ENCODE measurements at places on chromosomes 13 and 19.

- no peak for DNase-seq
These were observed 63.2 kb downstream of the ZNF823 start for GRCh38 chr19:11675569-11675968.

GRCh38 chr19:2802826-2803225 is 16.8 kb upstream of the ZNF554 start:
- DNase-seq, result no peak

DNA sequence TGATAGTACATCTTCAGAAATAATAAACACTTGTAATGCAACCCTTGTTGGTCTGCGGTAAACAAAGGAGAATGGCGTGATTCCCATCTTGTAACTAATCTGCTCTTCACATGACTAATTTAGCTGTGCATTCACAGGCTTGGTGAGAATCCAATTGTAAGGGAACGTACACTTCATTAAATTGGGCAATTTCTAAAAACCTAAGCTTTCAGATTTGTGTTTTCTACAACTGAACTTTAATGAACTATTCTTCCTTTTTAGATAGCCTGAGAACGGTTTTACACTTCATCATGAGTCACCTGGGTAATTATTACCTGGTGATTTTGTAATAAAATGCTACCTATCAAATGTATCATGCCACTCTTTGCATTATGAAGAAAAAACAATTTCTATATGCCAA is 306.9 kb downstream of the KLF5 start:
- no peak for DNase-seq

- DNase-seq, result no peak
These were observed 95.3 kb upstream of the SLC10A2 start for GRCh38 chr13:103161476-103161875.

GRCh38 chr13:107266657-107267056 is 698.7 kb upstream of the ARGLU1 start:
- DNase-seq, result no peak

DNA sequence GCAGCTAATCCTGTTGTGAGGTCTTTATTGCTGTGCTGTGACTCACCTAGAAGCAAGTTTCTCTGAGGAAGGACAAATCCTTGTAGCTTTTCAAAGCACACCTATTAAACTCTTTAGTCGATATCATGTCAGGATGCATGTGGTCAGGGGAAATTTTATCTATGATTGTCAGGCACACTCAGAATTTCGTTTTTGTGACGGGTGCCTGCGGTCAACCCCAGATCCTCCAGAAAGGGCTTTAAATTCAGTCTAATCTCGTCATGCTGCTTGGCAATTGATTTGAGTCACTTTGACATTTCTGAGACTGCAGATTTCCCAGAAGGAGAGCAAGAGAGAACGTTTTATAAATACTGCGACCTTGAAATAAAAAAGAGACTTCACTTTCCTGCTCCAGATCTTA is 316.9 kb downstream of the FGF9 start:
- DNase-seq, result no peak

DNA sequence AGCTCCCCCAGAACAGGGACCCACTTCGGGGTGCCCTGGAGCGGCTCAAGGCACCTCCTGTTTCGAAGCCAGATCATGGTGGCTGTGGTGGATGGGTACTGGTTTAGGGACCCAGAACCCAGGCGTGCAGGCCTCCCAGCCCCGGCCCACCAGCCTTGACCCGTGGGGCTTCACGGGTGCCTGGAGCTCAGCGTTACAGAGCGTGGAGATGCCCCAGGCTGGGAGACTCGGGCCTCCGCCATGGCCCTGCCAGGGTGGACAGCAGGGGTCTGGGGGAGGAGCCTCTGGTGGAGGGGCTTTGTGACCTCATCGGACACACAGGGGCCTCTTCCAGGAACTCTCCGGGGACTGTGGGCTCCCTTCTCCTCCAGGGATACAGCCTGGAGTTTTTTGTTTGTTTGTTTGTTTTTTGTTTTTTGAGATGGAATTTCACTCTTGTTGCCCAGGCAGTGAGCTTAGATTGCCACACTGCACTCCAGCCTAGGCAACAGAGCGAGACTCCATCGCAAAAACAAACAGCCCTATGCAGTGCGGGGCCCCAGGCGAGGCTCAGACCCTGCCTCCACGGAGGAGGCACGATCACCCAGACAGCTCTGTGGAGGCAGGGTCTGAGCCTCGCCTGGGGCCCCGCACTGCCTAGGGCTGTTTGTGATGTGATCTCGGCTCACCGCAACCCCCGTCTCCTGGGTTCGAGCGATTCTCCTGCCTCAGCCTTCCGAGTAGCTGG is at the start of gene GARIN5B:
Gene GARIN5B, minus strand, starts transcription at position 271 of the 727 bp plus-strand sequence. Its CDS starts 194 bp downstream, at position 77.
- no peak for DNase-seq

DNA sequence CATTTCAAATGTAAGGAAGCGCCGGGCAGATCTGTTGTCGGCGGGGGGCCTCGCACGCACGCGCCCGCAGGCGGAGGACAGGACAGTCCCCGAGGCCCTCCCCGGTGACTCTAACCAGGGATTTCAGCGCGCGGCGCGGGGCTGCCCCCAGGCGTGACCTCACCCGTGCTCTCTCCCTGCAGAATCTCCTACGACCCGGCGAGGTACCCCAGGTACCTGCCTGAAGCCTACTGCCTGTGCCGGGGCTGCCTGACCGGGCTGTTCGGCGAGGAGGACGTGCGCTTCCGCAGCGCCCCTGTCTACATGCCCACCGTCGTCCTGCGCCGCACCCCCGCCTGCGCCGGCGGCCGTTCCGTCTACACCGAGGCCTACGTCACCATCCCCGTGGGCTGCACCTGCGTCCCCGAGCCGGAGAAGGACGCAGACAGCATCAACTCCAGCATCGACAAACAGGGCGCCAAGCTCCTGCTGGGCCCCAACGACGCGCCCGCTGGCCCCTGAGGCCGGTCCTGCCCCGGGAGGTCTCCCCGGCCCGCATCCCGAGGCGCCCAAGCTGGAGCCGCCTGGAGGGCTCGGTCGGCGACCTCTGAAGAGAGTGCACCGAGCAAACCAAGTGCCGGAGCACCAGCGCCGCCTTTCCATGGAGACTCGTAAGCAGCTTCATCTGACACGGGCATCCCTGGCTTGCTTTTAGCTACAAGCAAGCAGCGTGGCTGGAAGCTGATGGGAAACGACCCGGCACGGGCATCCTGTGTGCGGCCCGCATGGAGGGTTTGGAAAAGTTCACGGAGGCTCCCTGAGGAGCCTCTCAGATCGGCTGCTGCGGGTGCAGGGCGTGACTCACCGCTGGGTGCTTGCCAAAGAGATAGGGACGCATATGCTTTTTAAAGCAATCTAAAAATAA is 18.2 kb downstream of the IL17D start:
- no peak for DNase-seq

- no peak for DNase-seq
These were observed 2724.7 kb downstream of the PCDH9 start for GRCh38 chr13:64505336-64505910.

- peak; percentile 11 for DNase-seq
These were observed 358.9 kb downstream of the DLEU7 start for GRCh38 chr13:50484472-50485113.

DNA sequence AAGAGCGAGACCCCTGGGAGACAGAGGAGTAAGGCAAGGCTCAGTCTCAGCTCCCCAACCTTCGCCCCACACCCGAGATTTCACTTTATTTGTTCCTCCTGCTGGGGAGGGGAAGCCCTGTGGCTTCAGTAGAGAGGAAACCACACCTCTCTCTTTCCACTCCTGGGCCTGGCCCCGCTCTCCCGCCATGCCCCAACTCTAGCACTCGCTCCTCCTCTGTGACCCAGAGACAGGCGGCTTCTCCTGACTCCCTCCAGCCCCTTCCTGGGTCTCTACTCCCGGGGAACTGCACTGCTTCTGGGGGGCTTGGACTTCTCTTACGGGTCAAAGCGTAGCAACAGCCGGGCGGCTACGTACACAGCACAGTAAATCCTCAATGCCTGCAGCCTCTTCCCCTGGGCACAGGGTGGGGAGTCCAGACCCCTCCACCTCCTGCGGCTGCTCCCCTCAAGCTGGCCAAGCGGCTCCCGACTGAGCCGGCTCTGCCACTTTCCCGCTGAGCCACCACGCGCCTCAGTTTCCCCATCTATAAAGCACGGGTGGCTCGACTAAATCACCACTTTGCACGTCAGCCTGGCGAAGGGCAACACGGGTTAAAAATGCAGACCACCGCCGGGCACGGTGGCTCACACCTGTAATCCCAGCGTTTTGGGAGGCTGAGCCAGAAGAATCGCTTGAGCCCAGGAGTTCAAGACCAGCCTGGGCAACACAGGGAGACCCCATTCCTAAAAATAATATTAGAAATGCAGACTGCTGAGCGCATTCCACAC is 1.4 kb downstream of the RNF126 start:
- DNase-seq, result no peak

- no peak for DNase-seq
These were observed 7.9 kb downstream of the FOSB start for GRCh38 chr19:45475537-45476291.

- no peak for DNase-seq
These were observed 96.3 kb upstream of the UBAC2 start for GRCh38 chr13:99104396-99104795.

Data from hippocampal formation (tissue), 2 donors.